ENCODE measurements at places on chromosomes 13 and 19. TPM values are rescaled to one million over a fixed set of nuclear protein-coding genes. Genes with fewer than 3 reads are reported as not detected.

ZGLP1 gene
- 9.5 TPM for polyA plus RNA-seq

SLC17A7 gene
- polyA plus RNA-seq = 1.1 TPM

ERICH6B gene
- polyA plus RNA-seq = not detected

ADPRHL1 gene
- polyA plus RNA-seq = 5.7 TPM

DNA sequence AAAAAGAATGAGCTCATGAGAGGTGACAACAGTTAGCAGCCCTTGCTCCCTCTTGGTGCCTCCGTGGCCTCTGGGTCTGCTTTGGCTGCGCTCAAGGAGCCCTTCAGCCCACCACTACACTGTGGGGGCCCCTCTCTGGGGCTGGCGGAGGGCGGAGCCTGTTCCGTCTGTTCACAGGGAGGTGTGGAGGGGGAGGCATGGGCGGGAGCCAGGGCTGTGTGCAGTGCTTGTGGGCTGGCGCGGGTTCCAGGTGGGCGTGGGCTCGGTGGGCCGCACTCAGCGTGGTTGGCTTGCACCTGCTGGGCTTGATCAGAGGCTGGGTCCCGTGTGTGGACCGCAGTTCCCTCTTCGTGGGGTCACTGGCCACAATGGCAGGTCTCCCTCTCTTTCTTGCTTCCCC lies 953.4 kb upstream of the PRR20A start:
- H3K27ac ChIP-seq = no peak overlapping the region
- H3K4me3 ChIP-seq = no peak overlapping the region
- no peaks in the 10 kb centered on the region for H3K4me1 ChIP-seq
- H3K27me3 ChIP-seq = no peaks in the 10 kb centered on the region

GRCh38 chr13:45269204-45269603 lies 68.4 kb upstream of the KCTD4 start:
- no peak for DNase-seq
- H3K4me1 ChIP-seq = no peaks in the 10 kb centered on the region
- no peaks in the 10 kb centered on the region for H3K27me3 ChIP-seq
- no peak overlapping the region for H3K4me3 ChIP-seq
- H3K36me3 ChIP-seq = peaks cover 7% of the 10 kb centered on the region

- no peak overlapping the region for H3K4me3 ChIP-seq
- H3K4me1 ChIP-seq = no peaks in the 10 kb centered on the region
- peaks cover 3% of the 10 kb centered on the region for H3K27me3 ChIP-seq
- no peak for DNase-seq
Observed at GRCh38 chr13:74174810-74175209, 40.6 kb upstream of the KLF12 start.

DNA sequence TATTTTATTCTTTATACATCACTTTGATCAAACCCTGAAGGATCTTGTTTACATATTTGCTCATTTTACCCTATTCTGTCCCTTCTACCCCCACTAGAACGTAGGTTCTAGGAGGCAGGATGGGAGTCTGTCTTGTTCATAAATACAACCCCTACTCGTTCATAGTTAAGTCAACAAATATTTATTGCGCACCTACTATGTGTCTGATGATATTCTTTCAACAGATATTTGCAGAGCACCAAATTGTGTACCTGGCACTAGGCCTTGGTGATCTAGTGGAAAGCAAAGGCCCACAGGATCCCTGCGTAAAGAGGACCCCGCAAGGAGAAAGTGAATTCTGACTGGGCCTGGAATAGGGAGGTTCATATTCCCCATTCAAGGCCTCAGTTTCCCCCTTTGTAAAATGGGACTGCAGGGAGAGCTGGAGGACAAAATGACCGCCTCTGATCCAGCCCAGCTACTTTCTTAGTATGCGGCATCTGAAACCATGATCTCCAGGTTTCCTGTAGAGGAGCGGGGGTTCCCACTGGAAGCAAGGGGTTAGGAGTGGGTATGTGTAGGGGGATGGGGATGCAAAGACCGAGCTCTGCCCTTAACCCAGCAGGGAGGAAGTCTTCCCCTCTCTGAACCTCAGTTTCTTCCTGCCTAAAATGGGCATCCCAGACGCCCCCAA lies 534 bp upstream of the GEMIN7 start:
- peak overlapping the region; percentile 92 for H3K27ac ChIP-seq
- H3K27me3 ChIP-seq = no peaks in the 10 kb centered on the region
- DNase-seq = no peak
- H3K4me3 ChIP-seq = no peak overlapping the region
- H3K36me3 ChIP-seq = no peaks in the 10 kb centered on the region

Measured in small intestine (tissue), 16 donors.